ENCODE measurements at places on chromosomes 1 and 21.

GRCh38 chr1:145545055-145545454 is 62.7 kb upstream of the GPR89A start:
- DNase-seq = no peak

GRCh38 chr1:115648717-115649691 is 7.2 kb downstream of the VANGL1 start:
- DNase-seq = no peak

- no peak for DNase-seq
Measured at GRCh38 chr1:49098866-49099265, 322.2 kb upstream of the BEND5 start.

GRCh38 chr1:32883338-32884031 is 2.8 kb upstream of the HPCA start:
- DNase-seq = no peak

- peak; percentile 29 for DNase-seq
Measured at GRCh38 chr1:212916481-212917133, 33.7 kb upstream of the VASH2 start.

GRCh38 chr1:7333094-7333493 is 438.0 kb upstream of the VAMP3 start:
- no peak for DNase-seq

Data from NCI-H1436 (cell line).